ENCODE measurements at places on chromosomes 11 and 22. TPM values are rescaled to one million over a fixed set of nuclear protein-coding genes. Genes with fewer than 3 reads are reported as not detected.

GRCh38 chr11:103907548-103908455, 128.6 kb upstream of the DDI1 start:
- DNase-seq: no peak

Gene SLC16A8
- total RNA-seq: not detected

GRCh38 chr11:36775130-36775529, 177.1 kb upstream of the RAG2 start:
- no peak for DNase-seq

- DNase-seq: peak; percentile 33
Observed at GRCh38 chr22:50701076-50701419, 28.4 kb downstream of the SHANK3 start.

Measured in Right ventricle myocardium superior (tissue), 1 donor.